ENCODE measurements at places on chromosomes 5 and 9.
A peak's percentile ranks its signal among the peaks of the same experiment; 100 is the strongest.

DNA sequence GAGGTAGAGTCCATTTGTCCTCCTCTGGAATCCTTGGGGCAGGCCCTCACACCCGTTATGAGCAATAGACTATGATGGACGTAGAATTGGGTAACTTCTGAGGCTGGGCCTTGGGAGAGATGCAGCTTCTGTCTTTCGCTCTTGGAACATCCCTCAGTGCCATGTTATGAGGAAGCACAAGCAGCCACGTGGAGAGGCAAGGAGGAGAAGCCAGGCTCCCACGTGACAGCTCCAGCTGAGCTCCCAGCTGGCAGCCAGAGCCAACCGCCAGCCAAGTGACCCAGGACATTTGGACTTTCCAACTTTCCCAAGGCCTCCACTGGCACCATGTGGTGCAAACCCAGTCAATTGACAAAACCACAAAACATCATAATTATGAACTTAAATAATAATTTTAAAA is 43.0 kb upstream of the BOD1 start:
- H3K36me3 ChIP-seq = no peaks in the 10 kb centered on the region
- H3K4me1 ChIP-seq = no peaks in the 10 kb centered on the region
- no peaks in the 10 kb centered on the region for H3K27me3 ChIP-seq

- H3K27ac ChIP-seq = no peak overlapping the region
- H3K4me1 ChIP-seq = no peaks in the 10 kb centered on the region
- peak; percentile 6 for DNase-seq
Observed at GRCh38 chr5:855771-856530, 5.2 kb upstream of the ZDHHC11 start.

- no peaks in the 10 kb centered on the region for H3K27me3 ChIP-seq
- H3K36me3 ChIP-seq = no peaks in the 10 kb centered on the region
- DNase-seq = peak; percentile 29
- no peak overlapping the region for H3K27ac ChIP-seq
- no peak overlapping the region for H3K4me3 ChIP-seq
Observed at GRCh38 chr9:131875828-131876485, 136.1 kb upstream of the RAPGEF1 start.

DNA sequence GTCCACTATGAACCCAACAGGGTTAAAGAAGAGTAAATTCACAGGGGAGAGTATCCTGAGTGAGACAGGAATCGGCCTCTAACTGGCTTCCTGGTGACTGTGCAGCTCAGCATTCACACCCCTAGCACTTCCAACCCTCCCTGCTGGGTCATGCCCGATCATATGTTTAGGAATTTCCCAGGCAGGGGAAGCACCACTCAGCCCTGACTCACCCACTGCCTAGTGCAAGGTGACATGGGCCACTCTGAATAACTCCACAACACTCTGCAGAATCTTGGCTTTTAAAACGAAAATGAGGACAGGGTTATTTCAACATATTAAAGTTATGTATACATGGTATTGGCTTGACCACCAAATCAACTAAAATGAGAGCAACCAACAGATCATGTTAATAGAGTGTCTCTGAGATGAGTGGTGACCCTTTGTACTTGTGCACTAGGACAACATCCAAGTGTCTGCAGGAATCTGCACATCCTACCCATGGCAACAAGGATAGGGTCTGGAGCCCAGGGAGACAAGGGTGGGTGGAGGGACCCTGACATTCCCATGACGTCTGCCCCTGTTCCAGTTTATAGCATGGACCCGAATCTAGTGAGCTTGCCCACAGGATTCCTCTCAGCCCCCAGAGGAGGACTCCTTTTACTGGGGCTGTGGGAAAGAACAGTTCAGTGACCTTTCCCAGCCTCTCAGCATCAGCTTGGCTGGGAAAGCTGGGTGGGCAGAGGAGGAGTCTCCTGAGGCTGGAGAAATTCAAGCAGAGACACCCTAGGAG is 485.8 kb downstream of the SEMA5A start:
- H3K36me3 ChIP-seq = peaks cover 4% of the 10 kb centered on the region
- no peak overlapping the region for H3K4me3 ChIP-seq
- peak overlapping the region; percentile 90 for H3K27ac ChIP-seq
- H3K27me3 ChIP-seq = no peaks in the 10 kb centered on the region

DNA sequence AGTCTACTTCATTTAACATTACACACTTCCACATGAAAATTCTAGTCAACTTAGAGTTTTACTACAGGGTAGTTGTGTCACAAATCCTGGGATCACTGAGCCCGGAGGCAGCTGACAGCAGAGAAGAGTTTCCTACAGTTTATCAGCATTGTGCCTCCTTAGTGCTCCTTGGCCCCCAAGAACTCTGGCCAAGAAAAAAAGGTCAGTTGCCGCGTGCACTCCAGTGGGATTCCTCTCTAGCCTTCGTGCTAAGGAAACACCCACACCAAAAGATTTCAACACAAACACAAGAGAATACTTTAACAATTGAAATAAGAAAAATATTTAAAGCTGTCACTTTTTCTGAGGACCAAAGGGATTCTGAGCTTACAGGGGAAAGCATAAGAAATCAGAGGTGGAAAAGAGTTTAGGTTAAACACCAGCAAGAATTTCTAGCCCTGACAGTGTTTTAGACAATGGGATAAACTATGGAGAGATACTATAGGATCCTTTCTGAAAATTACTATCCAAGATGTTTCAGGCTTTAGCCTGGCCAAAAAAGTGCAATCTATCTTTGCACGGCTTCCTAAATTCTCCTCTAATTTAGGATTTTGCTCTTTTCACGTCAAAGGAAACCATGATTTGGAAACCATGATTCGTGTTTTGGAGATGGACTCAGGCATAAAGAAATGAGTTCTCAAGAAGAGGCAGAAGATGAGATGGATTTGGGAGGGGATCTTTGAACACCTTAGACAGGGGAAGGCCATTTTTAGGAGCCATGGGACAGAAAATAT is 606.8 kb downstream of the RAB3C start:
- H3K36me3 ChIP-seq = no peaks in the 10 kb centered on the region
- no peak for DNase-seq
- no peak overlapping the region for H3K27ac ChIP-seq
- H3K4me3 ChIP-seq = no peak overlapping the region
- peaks cover 4% of the 10 kb centered on the region for H3K4me1 ChIP-seq

- H3K27ac ChIP-seq = peak overlapping the region; percentile 65
- no peak for DNase-seq
- H3K36me3 ChIP-seq = no peaks in the 10 kb centered on the region
- H3K4me1 ChIP-seq = no peaks in the 10 kb centered on the region
- peak overlapping the region; percentile 89 for H3K4me3 ChIP-seq
Observed at GRCh38 chr9:19102181-19102630, 498 bp downstream of the HAUS6 start.

- DNase-seq = no peak
- no peaks in the 10 kb centered on the region for H3K36me3 ChIP-seq
- H3K4me3 ChIP-seq = no peak overlapping the region
- H3K27ac ChIP-seq = no peak overlapping the region
- H3K27me3 ChIP-seq = peaks cover 3% of the 10 kb centered on the region
Observed at GRCh38 chr5:115736004-115736689, 80.3 kb downstream of the CDO1 start.

- peak overlapping the region; percentile 31 for H3K4me3 ChIP-seq
- H3K4me1 ChIP-seq = peaks cover 15% of the 10 kb centered on the region
- peak; percentile 98 for DNase-seq
- peaks cover 22% of the 10 kb centered on the region for H3K27me3 ChIP-seq
- H3K27ac ChIP-seq = peak overlapping the region; percentile 45
- no peaks in the 10 kb centered on the region for H3K36me3 ChIP-seq
Observed at GRCh38 chr9:85743275-85744128, 1.7 kb upstream of the AGTPBP1 start.

- H3K36me3 ChIP-seq = no peaks in the 10 kb centered on the region
- H3K27me3 ChIP-seq = no peaks in the 10 kb centered on the region
- peak overlapping the region; percentile 42 for H3K27ac ChIP-seq
Observed at GRCh38 chr9:77735494-77735893, 87.4 kb upstream of the GNA14 start.

DNA sequence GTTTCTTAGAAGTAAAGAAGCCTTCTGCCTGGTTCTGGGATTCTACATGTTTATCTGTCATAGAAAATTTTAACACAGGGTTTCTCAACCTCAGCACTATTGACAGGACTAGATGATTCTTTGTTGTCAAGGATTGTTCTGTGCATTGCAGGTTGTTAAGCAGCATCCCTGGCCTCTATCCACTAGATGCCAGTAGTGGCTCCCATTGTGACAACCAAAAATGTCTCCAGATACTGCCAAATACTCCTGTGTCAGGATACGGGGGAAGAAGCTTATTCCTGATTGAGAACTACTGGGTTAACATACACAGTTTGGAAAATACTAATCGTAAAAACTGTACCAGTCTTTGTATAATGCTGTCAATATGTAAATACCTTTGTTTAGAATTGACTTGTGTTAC is 167.1 kb downstream of the NIPBL start:
- DNase-seq = no peak
- H3K36me3 ChIP-seq = peaks cover 17% of the 10 kb centered on the region
- H3K4me3 ChIP-seq = no peak overlapping the region
- H3K27me3 ChIP-seq = no peaks in the 10 kb centered on the region

Measured in astrocyte (in vitro differentiated cells and primary cell).